Left ventricle myocardium superior (tissue), 1 donor: ENCODE measurements at places on chromosomes 5 and 9. TPM values are rescaled to one million over a fixed set of nuclear protein-coding genes. Genes with fewer than 3 reads are reported as not detected.

BASP1 gene
- total RNA-seq, result 2.0 TPM

TMEM252 gene
- total RNA-seq, result not detected

MOB3B gene
- 1.7 TPM for total RNA-seq

DNA sequence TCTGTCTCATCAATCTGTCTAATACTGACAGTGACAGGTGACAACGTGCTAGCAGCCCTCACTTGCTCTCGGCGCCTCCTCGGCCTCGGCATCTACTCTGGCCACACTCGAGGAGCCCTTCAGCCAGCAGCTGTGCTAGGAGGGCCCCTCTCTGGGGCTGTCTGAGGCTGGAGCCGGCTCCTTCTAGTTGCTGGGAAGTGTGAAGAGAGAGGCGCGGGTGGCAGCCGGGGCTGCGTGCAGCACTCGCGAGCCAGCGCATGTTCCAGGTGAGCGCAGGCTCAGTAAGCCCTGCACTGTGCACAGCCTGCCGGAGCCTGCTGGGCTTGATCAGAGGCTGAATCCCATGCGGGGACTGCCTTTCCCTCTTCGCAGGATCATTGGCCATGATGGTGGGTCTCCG lies 330.7 kb downstream of the CDH10 start:
- no peak for DNase-seq

GRCh38 chr5:93583768-93584595 lies 960 bp downstream of the NR2F1 start:
- peak; percentile 63 for DNase-seq
